ENCODE measurements at places on chromosomes 3 and 15. TPM values are rescaled to one million over a fixed set of nuclear protein-coding genes. Genes with fewer than 3 reads are reported as not detected.

Gene SLITRK3
- total RNA-seq = not detected

Gene COPG1
- 110 TPM for total RNA-seq

Gene LMOD3
- not detected for total RNA-seq

Gene FGF7
- total RNA-seq = not detected

Gene CTXN2
- total RNA-seq = not detected

Gene IGSF11
- 2.0 TPM for total RNA-seq

Gene CRTC3
- 90.7 TPM for total RNA-seq

Gene KBTBD13
- not detected for total RNA-seq

Gene SNTN
- total RNA-seq = not detected

Gene LRRC15
- total RNA-seq = not detected

Gene GYG1
- 38.5 TPM for total RNA-seq

Gene KLHL6
- 40.4 TPM for total RNA-seq

Gene FAM81A
- total RNA-seq = 0.73 TPM

Gene CCR2
- total RNA-seq = 29.1 TPM

Gene CCDC33
- not detected for total RNA-seq

Gene AMIGO3
- total RNA-seq = not detected

Gene C3orf85
- not detected for total RNA-seq
